ENCODE measurements at places on chromosomes 4 and X.

- peak; percentile 53 for DNase-seq
Measured at GRCh38 chr4:15149839-15150592, 147.7 kb downstream of the CPEB2 start.

DNA sequence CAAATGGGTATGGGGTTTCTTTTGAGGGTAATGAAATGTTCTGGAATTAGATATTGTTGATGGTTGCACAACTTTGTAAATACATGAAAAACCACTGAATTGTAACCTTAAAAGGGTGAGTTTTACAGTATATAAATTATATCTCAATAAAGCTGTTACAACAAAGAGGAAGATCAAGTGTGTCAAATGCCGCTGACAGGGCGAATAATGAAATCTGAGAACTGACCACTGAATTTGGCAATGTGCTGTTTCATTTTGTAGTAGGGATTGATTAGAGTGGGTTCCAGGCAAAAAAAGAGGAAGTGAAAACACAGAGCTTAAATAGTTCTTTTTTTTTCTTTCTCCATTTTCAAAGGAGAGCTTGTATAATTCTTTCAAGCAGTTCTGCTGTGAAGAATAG lies 161.1 kb upstream of the NAP1L5 start:
- DNase-seq = no peak

DNA sequence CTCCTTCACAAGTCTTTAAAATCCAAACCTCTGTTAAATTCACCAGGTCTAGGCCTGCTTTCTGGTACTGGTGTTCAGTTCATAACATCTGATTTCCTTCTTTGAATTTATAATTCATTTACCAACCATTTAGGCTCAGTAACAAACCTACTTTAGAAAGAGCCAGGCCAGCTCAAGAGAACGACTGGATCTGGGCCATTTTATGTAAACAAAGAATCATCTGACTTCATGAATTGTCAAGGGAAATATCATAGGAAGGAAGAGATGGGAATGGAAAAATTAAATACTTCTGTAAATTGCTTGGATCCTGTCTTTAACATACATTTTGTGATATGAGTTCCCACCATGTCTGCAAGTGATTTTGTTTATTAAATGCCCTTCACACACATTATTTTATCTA lies 36.5 kb downstream of the DCHS2 start:
- DNase-seq = no peak

- no peak for DNase-seq
Measured at GRCh38 chrX:51155566-51155965, 177.1 kb upstream of the NUDT10 start.

DNA sequence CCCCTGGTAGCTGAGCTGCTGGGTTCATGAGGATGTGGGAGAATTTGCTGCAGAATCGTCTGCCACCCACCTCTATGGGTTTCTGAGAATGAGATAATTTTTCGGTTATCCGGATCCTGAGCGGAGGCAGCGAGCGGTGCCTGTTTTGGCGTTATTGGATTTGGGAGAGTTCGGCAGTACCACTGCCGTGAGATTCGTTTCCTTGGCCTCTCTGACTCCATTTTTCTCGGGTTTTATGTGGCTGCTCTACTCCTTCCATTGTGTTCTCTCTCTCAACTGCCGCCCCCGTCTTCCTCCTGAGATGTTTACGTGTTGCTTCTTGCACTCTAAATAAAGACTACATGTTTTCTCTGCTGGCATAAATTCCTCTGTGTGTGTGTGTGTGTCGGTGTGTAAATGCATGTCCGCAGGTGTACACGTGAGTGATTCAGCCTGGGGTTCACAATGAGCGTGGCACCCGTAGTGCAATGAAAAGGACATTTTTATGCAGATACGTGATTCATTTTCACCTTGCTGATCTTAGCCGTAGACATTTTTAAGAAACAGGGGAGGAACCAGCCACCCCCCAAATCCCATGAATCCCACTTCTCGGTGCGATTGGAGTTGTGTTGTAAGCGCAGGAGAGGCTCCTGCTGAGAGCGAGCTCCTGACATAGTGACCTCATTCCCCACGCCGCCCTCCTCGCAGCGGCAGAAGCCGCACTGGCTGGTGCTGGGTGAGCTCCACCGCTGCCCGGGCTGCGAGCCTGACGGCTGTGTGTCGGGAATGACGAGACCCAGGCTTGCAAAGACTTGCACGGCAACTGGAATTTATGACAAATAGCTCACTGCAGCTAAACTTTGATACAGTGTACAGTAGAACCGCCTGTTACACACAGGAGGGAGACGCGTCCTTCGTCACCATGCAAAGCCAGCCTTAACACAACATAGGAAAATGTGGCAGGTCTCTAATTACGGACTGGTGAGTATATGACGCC lies 82.2 kb downstream of the STOX2 start:
- no peak for DNase-seq

DNA sequence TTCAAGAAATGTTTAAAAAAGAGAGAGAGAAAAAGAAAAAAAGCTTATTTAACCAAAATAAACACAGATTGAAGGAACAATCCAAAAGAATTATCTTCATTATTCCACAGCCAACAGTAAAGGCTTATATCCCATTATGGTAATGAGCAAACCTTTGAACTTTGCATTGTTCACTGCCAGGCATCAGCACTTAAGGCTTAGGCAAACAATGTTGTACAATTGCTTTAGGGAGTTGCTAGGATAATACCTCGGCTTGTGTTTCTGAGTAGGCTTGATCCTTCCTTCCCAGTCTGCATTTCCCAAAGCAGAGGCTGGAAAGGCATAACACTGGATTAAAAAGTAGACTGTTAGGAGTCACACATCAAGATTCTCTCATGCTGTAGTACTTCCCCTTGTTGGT lies 352.7 kb upstream of the IGFBP7 start:
- no peak for DNase-seq

DNA sequence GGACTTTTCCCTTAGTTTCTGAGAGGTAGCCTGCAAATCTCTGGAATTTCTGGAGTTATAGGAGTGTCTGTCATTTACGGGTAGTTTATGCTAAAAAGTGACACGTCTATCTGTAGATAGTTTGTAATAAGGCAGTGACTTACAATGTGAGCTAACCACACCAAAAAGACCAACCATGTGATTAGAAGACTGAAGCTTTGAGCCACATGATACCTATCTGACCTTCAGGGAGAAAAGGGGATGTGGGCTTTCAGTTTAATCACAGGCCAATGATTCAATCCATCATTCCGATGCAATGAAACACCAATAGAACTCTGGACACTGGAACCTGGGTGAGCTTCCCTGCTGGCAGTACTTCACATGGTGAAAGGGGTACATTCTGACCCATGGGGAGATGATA lies 254.6 kb upstream of the GK2 start:
- no peak for DNase-seq

DNA sequence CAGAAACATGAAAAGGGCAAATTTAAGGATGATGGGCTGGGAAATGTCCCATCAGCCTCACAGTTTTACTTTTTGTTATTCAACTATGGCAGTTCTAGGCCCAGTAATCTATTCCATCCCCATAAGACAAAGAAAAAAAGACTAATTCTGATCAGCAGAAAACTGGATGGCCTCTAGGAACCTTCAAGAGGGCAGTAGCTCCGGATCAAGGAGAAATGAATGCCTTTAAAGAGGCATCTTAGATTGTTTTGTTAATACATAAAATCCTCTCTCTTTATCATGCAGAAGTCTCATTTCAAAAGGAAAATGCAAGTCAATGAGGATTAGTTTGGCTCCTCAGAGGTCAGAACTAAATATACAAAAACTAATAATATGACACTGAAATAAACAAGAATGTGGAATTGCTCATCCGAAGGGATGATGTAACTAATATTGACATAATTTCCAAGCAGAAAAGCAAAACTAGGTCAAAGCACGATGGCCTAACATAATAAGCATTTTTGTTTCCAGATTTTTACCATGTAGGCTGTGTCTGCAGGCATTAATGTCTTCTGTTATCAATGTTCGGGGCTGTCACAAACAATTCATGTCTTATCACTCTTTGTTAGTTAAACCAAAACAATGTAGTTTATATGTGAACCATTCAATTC lies 8.8 kb downstream of the MID1 start:
- no peak for DNase-seq

GRCh38 chrX:20066968-20067708 lies 49.6 kb downstream of the MAP7D2 start:
- no peak for DNase-seq

DNA sequence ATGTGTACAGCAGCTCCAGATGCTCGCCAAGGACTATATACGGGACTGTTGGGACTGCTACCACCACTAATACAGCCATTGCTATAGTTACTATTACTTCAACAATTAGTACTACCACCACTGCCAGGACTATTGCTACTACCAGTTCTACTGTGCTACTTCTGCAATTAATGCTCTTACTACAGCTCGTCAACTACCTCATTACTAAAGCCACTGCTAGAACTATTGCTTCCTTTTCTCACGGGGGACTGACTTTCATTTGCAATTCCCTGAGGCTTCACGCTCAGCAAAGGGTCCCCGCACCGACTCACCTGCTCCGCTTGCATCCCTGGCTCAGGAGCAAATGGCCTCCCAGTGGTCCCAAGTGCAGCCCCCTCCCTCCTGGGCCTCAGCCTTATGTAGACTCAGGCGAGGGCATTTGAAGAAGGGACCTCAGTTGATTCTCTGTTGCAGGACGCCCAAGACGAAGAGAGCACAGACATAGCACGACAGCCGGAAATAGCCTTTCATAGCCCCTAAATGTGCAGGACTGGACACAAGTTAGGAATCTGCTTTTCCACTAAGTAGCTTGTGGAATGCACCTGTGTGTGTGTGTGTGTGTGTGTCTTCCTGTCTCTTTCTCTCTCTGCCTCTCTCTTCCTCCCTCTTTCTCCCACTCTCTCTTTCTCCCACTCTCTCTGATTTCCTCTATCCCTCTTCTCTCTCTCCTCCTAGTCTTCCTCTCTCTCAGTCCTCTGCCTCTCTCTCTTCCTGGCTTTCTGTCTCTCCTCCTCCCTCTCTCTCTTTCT lies 294.8 kb downstream of the ASMT start:
- no peak for DNase-seq

GRCh38 chr4:57064811-57065711 lies 45.1 kb downstream of the IGFBP7 start:
- DNase-seq = no peak

DNA sequence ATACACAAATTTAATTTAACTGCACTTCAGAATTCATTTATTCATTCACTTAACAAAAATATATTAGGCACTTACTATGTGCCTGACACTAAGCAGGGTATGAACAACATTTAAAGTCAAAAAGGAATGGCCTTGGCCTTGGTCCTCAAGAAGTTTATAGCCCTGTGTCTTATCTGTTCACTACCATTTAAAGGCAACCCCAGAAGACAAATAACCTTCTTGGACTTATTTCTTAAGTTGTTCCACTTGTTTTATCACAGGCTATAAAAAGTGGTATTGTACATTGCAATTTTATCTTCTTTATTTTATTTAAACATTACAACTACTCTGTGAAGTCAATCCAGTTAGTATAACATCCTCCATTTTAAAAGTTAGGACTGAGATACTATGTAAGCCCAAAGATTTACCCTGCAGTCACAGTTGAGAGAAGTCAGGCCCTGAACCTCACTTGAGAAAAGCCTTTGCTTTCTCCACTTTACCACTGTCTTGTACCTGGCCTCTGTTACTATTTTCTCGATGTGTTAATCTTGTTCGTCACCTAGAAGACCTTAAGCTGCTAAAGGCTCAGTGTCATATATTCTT lies 305.6 kb upstream of the DIPK2B start:
- no peak for DNase-seq

- no peak for DNase-seq
Measured at GRCh38 chrX:10566716-10567097, 53.7 kb downstream of the MID1 start.

- no peak for DNase-seq
Measured at GRCh38 chrX:31301941-31302340, 230.1 kb upstream of the FTHL17 start.

DNA sequence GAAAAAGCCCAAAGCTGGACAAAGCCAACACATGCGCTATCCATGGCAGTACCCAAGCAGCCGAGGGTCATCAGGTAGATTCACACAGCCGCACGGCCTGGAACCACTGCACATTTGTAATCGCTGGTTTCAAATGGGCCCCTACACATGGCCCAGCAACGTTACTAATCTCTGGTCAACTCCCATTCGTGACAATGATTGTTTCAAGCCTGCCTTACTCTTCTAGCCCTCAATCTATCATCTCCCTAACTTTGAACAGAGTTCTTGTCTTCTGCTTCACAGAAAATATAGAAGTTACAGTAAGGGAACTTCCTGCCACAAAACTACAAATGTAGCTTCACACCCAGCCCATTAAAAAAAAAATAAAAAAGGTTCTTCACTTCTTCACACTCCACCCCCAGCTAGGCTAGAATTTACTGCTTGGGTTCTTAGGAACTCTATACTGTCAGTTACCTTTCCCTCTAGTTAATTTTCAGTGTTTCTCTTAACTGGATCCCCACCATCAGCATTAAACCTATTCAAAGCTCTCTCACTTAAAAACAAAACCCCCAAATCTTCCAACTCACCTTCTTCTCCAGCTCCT lies 24.2 kb downstream of the CASP3 start:
- no peak for DNase-seq

DNA sequence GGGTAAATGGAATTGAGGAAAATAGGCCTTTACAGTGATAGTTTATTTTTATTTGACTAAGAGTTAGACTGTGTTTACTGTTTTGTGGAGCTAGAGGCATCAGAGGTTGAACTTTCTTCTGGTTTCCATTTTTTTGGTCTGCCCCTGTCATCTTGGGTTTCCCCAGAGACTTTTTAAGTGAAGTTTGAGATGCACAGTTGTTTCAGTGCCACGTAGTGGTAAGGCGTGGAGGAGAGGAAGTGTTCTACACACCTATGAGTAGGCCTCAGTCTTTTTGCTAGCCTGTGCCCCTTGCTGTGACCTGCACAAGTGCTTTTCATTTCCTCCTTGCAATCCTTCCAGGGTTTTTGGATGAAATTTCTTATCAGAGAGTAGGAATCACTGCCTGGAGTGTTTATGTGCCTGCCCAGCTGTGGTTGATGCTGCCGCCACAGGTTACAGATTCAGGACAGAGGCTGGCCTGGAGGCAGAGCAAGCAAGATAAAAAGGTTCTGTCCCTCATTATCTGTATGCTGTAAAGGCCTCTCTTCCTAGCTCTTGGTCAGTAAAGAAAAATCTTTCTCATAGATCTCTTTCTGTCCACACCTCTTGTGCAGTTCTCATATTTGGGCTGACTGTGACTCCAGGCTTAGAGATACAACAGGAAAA lies 12.5 kb upstream of the HSFX4 start:
- no peak for DNase-seq

DNA sequence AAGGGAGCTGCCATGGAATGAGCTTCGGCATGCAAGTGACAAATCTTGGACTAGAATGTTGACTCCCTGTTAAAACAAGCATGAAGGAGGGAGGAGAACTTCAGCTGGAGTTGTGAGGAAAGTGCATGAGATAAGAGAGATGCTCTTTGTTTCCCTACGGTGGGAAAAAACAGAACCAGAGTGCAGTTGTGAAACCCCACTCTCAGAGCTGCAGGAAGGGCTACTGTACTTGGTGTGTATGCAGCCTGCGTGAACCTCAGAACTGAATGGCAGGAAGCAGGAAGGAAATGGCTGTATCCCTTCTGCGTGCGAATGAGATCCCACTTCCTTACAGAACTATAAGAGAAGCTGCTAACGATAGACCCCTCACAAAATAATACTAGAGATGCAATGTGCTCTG lies 57.2 kb downstream of the EGF start:
- DNase-seq = no peak
